SHP77 treated with DMSO at 0.1 percent for 48 hours (cell line): ENCODE measurements at places on chromosomes 2 and 18.

GRCh38 chr2:96330407-96330806, 5.2 kb upstream of the NCAPH start:
- DNase-seq, result no peak

DNA sequence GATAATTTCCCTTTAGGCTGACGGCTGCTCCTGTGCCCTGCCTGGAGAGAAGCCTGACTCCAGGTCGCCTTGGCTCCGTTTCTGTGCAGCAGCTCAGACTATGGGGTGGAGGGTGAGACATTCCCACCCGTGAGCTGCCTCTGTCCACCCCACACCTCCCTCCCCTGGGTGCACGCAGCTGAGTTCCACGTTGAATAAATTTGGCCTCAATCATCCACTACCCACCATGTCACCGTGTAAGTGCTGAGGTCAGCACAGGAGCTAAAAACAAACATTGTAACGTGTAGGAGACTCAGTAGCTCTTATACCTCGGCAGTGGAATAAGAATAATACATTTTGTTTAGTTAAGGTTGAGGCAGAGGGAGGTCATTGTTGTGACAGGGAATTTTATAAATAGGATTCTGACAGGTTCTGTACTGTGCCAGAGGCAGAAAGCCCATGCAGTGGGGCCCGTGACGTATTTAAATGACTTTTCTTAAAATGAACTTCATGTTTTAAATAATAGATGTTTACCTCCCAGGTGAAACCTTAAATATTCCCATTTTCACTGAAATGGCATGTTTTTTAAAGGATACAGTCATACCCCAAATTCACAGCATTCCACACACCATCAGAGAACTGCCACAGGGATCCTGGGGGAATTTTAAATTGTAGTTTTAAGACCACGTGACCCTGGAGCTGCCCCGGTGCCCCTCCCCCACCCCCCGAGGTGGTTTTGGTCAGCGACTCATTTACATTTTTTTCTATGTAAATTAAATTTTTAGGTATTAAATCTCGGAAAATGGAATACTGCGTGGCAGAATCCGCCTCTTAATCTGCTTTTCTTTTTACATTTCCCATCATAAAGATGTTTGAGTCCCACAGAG, 50.2 kb downstream of the NFATC1 start:
- DNase-seq, result no peak

- no peak for DNase-seq
Observed at GRCh38 chr2:100110614-100111000, 31.8 kb downstream of the AFF3 start.

GRCh38 chr2:198545411-198545810, 741.0 kb downstream of the PLCL1 start:
- DNase-seq, result no peak

GRCh38 chr2:15918761-15919356, 21.5 kb upstream of the MYCN start:
- DNase-seq, result no peak

DNA sequence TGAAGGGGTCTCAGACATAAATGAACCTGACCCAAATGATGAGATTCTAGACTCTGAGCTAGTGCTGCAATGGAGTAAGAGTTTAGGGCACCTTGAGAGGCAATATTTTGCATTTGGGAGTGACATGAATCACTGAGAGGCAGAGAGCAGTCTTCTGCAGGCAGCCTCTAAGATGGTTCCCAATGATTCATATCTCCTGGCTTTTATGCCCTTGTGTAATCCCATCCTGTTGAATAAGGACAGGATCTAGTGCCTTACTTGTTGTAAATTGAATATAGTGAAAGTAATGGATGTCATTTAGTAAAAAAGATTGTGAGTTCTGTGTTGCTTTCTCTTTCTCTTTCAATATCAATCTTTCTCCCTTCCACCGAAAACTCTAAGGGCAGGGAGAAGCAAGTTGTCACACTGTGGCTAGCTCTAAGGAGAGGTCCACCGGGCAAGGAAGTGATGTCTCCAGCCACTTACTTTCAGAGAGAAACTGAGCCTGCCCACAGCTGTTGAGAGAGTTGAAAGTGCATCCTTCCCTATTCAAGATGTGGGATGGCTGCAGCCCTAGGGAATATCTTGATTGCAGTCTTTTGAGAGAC, 144.7 kb downstream of the TRIB2 start:
- DNase-seq, result no peak

DNA sequence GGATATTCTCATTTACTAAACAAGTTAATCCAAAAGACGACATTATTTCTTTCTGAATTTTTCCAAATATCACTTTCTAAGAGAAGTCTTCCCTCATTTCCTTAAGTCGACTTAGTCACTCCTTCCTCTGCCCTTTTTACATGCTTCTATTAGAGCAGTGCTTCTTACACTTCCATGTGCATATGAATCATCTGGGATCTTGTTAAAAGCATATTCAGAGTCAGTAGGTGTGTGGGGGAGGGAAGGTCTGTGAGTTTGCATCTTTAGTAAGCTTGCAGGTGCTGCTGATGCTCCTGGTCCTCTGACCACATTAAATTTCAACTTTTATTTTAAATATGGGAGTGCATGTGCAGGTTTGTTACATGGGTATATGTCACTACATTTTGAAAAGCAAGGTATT, 582.6 kb downstream of the NRXN1 start:
- no peak for DNase-seq

GRCh38 chr2:153294199-153294786, 184.3 kb downstream of the RPRM start:
- no peak for DNase-seq

- DNase-seq, result no peak
Observed at GRCh38 chr2:54371460-54372065, 84.6 kb upstream of the SPTBN1 start.

- DNase-seq, result no peak
Observed at GRCh38 chr2:48849770-48850169, 94.2 kb upstream of the LHCGR start.

GRCh38 chr18:23972453-23972852, 42.1 kb upstream of the TTC39C start:
- DNase-seq, result no peak

DNA sequence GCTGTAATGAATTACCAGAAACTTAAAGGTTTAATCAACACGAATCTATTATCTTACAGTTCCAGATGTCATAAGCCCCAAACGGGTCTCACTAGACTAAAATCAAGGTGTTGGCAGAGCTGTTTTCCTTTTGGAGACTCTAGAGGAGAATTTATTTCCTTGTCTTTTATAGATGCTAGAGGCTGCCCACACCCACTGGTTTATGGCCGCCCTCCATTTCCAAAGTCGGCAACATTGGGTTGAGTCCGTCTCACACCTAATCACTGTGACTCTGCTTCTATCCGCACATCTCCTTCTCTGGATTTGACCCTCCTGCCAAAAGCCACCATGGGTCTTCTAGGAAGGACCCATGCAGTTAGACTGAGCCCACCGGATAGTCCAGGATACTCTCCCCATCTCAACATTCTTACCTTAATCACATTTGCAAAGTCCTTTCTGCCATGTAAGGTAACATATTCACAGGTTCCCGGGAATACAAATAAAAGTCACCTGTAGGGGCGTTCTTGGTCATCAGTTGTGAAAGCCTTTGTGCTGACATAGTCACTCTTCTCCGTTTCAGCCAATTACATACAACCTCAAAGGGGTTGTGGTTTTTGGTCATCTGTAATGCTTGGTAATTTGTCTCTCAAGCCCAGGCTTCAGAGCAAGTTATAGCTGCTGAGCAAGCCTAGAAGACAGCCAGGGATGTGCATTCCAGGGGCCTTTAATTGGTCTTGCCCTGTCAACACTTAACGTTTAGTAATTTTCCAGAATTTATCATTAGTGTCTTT, 179.4 kb downstream of the ANTXR1 start:
- no peak for DNase-seq

- no peak for DNase-seq
Observed at GRCh38 chr18:32910694-32911296, 138.0 kb upstream of the KLHL14 start.

GRCh38 chr2:224901121-224901676, 141.1 kb downstream of the DOCK10 start:
- DNase-seq, result peak; percentile 42

- no peak for DNase-seq
Observed at GRCh38 chr2:105595536-105595935, 149.2 kb upstream of the NCK2 start.

DNA sequence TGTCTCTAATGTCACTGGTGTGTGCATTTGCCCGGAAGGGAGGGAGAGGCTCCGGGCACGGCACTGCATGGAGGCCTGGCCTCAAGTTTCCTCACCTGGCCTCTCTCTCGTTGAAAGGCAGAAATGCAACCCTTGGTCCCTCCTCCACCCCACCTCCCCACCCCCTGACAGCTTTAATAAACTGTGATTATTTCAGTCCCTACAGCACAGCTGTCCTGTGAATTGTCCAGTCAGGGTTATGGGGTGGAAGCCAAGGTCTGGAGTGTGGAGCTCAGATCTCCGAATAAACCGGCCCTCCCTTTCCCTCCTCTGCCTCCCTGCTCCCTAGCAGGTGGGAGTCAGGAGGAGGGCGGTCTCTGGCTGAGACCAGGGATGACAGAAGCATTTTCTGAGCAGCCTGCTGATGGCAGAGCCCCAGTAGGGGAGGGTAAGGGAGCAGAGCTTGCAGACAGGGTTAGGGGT, 199.2 kb upstream of the SMAD2 start:
- DNase-seq, result peak; percentile 44

DNA sequence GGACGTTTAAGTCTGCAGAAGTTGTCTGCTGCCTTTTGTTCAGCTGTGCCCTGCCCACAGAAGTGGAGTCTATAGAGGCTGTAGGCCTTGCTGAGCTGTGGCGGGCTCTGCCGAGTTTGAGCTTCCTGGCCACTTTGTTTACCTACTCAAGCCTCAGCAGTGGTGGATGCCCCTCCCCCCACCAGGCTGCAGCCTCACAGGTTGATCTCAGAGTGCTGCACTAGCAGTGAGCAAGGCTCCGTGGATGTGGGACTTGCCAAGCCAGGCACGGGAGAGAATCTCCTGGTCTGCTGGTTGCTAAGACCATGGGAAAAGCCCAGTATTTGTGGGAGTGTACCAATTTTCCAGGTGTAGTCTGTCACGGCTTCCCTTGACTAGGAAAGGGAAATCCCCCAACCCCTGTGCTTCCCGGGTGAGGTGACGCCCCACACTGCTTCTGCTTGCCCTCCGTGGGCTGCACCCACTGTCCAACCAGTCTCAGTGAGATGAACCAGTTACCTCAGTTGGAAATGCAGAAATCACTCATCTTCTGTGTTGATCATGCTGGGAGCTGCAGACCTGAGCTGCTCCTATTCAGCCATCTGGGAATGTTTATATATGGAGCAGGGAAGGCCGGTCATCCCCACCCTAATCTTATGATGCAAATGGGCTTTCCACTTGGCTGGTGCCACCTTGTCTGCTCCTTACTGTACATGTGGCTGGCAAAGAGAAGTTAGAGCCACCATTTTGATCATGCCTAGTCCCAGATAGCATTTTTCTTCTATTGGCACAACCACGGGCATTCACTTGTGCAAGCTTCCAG, 156.9 kb upstream of the ITGA6 start:
- no peak for DNase-seq

GRCh38 chr2:124604940-124605339, 579.9 kb downstream of the CNTNAP5 start:
- DNase-seq, result no peak

DNA sequence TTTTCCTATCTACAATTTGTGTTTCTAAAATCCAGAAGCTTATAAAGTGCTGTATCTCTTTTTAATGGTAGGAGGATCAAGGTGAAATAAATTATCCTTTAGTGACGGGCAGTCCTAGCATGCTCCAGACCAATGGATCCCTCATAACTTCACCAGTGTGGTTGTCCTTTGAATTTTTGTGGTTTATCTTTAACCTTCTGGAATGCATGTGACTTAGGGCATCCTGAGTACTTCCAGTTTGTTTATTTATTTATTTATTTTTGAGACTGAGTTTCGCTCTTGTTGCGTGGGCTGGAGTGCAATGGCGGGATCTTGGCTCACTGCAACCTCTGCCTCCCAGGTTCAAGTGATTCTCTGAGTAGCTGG, 40.4 kb downstream of the NUP35 start:
- DNase-seq, result no peak

GRCh38 chr2:164479460-164479859, 141.8 kb downstream of the GRB14 start:
- no peak for DNase-seq

- no peak for DNase-seq
Observed at GRCh38 chr2:156864753-156865152, 392.8 kb upstream of the GALNT5 start.

GRCh38 chr2:83633423-83633822, 825.7 kb downstream of the SUCLG1 start:
- no peak for DNase-seq

DNA sequence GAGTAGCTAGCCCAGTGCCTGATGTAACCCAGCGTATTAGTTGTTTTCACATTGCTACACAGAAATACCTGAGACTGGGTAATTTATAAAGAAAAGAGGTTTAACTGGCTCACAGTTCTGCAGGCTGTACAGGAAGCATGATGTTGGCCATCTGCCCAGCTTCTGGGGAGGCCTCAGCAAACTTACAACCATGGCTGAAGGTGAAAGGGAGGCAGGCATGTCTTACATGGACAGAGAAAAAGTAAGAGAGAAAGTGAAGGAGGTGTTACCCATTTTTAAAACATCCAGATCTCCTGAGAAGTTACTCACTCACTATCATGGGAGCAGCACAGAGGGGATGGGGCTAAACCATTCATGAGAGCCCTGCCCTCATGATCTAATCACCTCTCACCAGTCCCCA, 6.1 kb upstream of the CYRIA start:
- DNase-seq, result no peak

DNA sequence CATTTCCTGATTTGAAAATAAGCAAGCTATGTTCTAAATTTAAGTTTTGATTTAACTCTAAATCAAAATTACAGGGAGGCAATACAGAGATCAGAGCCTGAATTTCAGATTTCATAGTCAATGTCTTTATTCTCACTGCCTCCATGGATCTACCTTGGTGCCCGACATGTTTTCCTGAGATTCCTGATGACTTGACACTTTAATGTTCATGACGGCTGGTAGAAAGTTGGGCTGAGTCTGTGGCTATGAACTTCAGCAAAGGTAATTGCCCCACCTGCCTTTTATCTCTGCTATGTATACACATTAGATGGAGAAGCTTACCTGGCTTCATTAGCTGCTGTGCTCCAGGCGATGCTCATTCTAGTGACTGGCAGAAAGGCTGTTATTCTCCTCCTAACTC, 1390.5 kb upstream of the CELF4 start:
- no peak for DNase-seq

GRCh38 chr2:178284613-178285286, 90.4 kb downstream of the OSBPL6 start:
- DNase-seq, result no peak
